Vein endothelial cell (primary cell): ENCODE measurements at places on chromosomes 6 and 20. TPM values are rescaled to one million over a fixed set of nuclear protein-coding genes. Genes with fewer than 3 reads are reported as not detected.

Gene SLC44A4
- total RNA-seq = under 0.01 and 0.29 TPM in 2 replicates

Gene TFAP2D
- total RNA-seq = not detected in 2 replicates

Gene ETV7
- 0.33 and 0.48 TPM in 2 replicates for total RNA-seq

Gene DEFB124
- not detected in 2 replicates for total RNA-seq

Gene PRDM13
- not detected in 2 replicates for total RNA-seq

Gene TFAP2A
- 0.10 TPM in 1 of 2 replicates, not detected in the other for total RNA-seq

Gene GPR31
- total RNA-seq = not detected in 2 replicates

Gene FAM217A
- total RNA-seq = not detected in 2 replicates

Gene GSTA2
- not detected in 2 replicates for total RNA-seq

Gene ECT2L
- not detected in 2 replicates for total RNA-seq

Gene LHFPL5
- total RNA-seq = not detected in 2 replicates

Gene CYP21A2
- under 0.01 TPM in 1 of 2 replicates, not detected in the other for total RNA-seq

Gene ABHD16B
- not detected in 2 replicates for total RNA-seq

Gene EFCAB8
- total RNA-seq = under 0.01 TPM in 2 replicates

Gene CRIP3
- total RNA-seq = not detected in 2 replicates

Gene OOEP
- total RNA-seq = not detected in 2 replicates

Gene SASH1
- 105 and 116 TPM in 2 replicates for total RNA-seq

Gene KHDC1L
- not detected in 2 replicates for total RNA-seq

Gene FKBP1A
- total RNA-seq = 411 and 427 TPM in 2 replicates

Gene RAD21L1
- not detected in 2 replicates for total RNA-seq

Gene NHSL1
- total RNA-seq = 107 and 142 TPM in 2 replicates

Gene TMEM239
- total RNA-seq = not detected in 2 replicates

Gene DLL1
- total RNA-seq = 3.2 and 4.9 TPM in 2 replicates
